ENCODE measurements at places on chromosomes 2 and 18. TPM values are rescaled to one million over a fixed set of nuclear protein-coding genes. Genes with fewer than 3 reads are reported as not detected.

STK11IP gene
- 18.2 TPM for polyA plus RNA-seq

UGT1A10 gene
- not detected for polyA plus RNA-seq

SAG gene
- polyA plus RNA-seq: not detected

LYG1 gene
- polyA plus RNA-seq: not detected

RNF103 gene
- 31.2 TPM for polyA plus RNA-seq

HRH4 gene
- 0.11 TPM for polyA plus RNA-seq

EFEMP1 gene
- polyA plus RNA-seq: 39.8 TPM

HOXD11 gene
- 6.9 TPM for polyA plus RNA-seq

HOXD12 gene
- 0.15 TPM for polyA plus RNA-seq

FOXD4L1 gene
- 3.4 TPM for polyA plus RNA-seq

DNA sequence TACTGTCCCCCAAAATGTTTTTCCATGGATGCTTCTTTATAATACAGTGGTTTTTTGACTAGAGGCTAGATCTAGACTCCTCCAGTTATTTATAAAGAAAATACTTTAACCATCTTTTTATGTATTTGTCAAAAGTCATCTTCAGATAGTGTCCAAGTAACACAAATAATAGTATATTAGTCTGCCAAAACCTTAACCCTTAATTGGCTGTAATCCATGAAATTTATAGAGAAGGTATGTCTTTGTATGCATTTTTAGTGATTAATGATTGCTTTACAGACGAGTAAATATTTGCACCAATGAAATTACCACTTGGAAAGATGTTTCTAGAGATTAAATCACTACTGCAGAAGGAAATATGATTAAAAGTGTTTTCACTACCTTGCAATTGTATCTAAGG lies 451.8 kb upstream of the NRXN1 start:
- no peak for DNase-seq

- DNase-seq: no peak
Observed at GRCh38 chr2:85734015-85734414, 19.8 kb upstream of the ATOH8 start.

- DNase-seq: no peak
Observed at GRCh38 chr2:58215429-58215828, 25.7 kb downstream of the FANCL start.

DNA sequence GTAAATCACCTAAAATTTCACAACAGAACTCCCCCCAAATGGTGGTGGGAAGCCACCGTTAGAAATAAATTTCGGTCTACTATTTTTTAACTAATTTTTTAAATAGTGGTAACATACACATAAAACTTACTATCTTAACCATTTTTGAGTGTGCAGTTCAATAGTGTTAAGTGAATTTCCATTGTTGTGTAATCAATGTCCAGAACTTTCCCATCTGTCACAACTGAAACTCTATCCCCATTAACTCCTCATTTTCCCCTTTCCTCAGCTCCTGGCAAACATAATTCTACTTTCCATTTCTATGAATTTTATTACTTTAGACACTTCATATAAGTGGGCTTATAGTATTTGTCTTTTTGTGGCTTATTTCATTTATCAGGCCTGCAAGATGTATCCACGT lies 34.1 kb upstream of the HNMT start:
- no peak for DNase-seq

- no peak for DNase-seq
Observed at GRCh38 chr2:176508984-176509740, 239.9 kb downstream of the MTX2 start.

DNA sequence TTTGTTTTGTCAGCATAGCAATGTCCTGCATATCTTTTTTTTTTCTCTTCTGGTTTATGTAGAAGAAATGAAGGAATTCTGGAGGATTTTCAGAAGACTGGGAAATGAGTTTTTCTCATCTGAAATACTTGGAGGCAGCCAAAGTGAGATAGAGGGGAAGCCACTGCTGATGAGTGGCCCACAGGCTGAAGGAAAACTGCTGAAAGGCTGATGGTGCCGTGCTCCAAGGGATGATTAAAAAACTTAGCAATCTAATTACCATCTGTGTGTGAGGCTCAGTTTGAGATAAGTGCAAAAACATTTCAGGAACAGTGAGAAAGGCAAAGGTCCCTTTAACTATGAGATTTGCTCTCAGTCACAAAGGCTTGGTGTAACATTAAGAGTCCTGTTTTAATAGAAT lies 98.5 kb downstream of the EVA1A start:
- no peak for DNase-seq

DNA sequence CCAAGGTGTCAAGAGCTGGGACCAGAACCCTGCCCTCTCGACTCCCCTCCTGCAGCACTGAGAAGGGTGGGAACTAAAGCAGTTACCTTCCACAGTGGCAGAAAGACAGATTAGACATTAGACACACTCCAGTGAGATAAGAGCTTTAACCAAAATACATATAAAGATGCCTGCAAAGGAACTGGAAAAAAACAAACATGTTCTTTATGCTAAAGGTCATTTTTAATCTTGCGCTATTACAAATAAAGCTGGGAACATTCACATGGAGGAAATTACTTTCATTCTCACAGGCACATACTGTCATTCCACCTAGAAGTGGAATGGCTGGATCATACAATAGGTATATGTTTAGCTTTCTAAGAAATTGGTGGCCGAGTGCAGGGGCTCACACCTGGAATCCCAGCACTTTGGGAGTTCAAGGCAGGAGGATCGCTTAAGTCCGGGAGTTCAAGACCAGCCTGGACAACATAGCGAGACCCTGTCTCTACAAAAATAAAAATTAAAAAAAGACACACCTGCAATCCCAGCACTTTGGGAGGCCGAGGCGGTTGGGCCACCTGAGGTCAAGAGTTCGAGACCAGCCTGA lies 41.9 kb downstream of the C2orf76 start:
- no peak for DNase-seq

DNA sequence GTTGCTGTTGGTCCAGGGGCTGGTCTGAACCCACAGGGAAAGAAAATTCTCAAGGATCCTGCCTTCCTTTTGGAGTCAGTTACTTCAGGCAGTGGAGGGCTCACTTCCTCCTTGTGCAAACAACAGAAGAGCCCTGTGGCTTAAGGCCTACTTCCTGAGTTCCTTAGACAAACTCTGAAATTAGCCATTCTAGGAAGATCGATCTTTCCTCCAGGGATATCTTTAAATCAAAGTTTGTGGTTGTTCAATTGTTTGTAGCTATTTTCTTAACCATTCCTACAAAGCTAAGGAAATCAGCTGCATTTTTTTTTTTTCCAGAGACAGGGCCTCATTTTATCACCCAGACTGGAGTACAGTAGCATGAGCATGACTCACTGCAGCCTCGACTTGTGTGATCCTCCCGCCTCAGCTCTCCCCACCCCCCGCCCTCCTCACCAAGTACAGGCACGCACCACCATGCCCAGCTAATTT lies 156.0 kb downstream of the TANC1 start:
- no peak for DNase-seq

GRCh38 chr2:6982934-6983589 lies 65.8 kb downstream of the RNF144A start:
- DNase-seq: no peak

GRCh38 chr2:85997017-85997970 lies 108.4 kb downstream of the POLR1A start:
- DNase-seq: no peak

DNA sequence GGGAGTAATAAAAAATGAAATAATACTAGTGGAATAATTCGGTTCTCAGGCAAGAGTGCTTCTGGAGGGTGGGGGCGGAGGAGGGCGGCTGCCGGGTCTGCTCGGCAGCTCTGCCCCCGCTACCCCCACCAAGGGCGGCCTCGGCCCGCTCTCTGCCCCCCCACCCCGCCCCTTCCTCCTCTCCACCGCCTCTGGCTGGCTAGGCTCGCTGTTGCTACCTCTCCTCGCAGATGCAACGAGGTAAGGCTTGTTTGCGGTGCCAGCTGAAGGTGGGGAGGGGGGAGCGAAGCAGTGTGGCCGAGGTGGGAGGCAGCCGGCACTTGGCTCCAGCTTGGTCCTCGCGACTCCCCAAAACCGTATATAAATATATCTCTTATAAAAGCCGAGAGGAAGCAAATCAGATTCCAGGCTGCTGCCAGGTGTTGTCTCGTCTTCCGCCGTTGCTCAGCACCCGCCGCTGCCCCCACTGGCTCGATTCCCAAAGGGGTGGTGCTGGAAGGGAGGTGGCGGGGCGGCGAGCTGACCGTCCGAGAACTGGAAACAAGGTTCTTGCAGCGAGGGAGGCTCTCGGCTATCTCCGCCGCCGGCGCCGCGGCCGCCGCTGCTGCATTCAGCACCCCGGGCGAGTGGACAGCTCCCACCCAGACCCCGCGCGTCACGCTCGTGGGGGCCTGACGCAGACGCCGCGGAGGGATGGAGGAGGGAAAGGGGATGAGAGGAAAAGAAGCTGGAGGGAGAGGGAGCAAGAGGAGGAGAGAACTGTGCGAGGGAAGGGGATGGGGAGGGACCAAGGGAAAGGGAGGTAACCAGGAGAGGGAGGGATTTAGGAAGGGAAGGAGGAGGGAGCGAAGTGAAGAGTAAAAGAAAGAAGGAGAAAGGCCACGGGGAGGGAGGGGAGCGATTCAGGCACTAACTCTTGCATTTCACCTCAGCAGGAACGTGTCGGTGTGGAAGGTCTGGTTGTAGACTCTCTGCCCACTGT lies at the start of gene MARCHF4:
TSS of gene MARCHF4 (minus strand) at position 763 of the 982 bp plus-strand sequence. CDS start 2,223 bp downstream, outside the sequence.
- peak; percentile 85 for DNase-seq

DNA sequence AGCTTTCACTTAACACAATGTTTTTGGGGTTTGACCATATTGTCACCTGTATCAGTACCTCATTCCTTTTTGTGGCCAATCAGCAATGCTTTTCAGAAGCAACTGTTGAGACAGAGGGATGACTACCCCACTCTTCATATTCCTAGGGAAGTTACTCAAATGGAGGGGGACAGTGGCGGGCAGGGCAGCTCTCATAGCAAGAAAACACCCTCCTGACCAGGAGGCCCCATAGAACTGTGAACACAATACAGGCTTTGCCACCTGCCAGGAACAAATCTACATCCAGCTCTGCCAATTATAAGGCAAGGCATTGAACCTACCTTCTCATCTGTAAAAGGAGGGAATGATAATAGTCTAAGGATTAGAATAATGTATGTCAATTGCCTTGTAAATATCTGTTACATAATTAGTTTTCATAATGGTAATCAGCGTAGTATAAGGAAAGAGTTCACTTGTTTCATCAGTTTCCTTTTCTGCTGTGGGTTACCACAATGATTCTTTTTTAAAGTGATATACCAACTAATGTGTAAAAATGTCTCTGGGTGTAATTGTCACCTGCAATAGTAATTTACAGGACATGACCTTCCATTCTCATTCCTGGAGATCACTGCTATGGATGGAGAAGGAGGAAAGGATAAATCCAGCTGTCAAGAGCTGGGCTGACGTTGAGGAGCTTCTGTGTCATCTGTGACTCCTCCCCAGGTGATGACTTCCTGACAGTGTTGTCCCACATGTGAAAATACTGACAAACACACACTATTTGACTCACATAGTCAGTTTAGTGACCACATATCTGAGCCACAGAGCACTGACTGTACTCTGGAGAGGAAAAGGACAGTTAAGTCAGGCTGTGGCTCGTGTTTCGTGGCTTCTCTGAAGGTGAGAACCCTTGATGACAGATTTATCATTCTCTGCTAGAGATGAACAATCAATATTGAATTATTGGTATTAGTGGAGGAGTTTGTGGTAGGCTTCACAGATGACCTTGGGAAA lies 13.5 kb downstream of the ALPK2 start:
- no peak for DNase-seq

DNA sequence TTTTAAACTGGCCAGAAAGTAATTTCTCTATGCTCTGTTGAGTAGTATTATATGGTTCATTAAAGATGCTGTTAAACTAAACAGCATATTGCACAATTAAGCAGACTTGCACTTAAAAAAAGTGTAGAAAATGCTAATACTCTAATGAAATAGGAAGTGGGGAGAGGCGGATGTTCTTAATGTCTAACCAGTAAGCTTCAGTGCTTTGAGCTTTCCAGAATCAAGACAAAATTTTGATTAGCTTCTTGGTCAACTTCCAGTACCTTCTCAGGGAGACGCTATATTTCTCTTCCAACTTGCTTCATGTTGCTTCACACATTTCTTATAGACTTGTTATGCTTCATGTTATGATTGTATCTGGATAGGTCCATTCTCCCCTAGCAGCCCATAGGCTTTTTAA lies 89.1 kb downstream of the MAP2 start:
- no peak for DNase-seq

DNA sequence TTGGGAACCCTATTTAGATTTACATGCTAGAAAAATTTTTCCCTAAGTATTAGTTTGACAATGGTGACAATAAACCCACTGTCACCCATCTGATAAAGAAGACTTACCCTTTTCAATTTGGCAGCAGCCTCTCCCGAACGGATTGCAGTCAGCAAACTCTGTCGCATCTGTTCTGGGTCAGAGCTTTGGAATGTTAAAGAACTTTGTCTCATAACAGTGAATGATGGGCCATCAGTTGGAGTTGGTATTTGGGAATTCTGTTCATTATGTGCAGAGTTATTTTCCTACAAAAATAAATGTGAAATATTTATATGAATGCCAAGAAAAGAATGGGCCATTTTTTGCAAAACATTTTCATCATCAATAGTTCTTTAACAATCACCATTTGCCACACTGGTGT lies 70.8 kb upstream of the GRB14 start:
- DNase-seq: no peak

DNA sequence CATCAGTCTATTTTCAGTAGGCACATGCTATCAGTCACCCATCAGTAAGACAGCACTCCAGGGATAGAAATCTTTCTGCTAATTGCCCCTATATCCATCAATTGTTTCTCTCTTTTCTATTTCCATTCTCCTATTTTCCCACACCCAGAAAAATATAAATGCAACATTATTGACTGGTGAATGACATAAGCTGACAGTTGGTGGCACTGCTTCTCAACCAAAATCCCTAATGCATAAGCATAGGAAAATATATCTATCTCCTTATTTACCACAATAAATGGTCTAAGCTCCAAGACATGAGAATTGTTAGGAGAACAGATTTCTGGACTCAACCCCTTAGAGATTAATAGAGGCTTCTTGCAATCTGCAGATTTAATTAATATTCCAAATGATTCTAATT lies 64.0 kb upstream of the REG3A start:
- no peak for DNase-seq

GRCh38 chr2:12335131-12335530 lies 381.6 kb upstream of the TRIB2 start:
- peak; percentile 72 for DNase-seq

GRCh38 chr2:46383784-46384456 lies 86.7 kb downstream of the EPAS1 start:
- no peak for DNase-seq

- DNase-seq: no peak
Observed at GRCh38 chr2:161124201-161124600, 36.0 kb upstream of the TANK start.

DNA sequence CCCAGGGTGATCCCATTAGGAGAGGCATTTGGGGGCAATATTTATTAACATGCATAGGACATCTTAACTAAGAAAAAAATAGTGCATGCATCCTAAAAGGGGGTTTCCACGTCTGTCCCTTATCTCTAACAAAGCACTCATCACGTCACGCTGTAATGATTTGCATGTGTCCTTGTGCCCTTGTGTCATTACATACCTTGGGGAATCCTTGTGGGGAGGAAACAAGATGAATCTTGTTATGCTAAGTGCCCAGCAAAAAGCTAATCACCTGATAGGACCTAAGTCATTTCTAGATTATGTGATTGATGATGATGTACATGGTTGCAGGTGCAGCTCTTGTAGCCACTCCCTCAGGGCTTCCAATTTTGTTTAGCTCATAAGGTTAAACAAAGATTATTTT lies 250.9 kb downstream of the FBXO15 start:
- DNase-seq: no peak
